Stimulated activated CD8-positive, alpha-beta memory T cell treated with anti-CD3 and anti-CD28 coated beads, Interleukin-2, amount 100 ng/mL, for 1 hour (primary cell): ENCODE measurements at places on chromosomes 5 and 9.

- no peak for DNase-seq
These were observed 14.9 kb upstream of the MEGF10 start for GRCh38 chr5:127275641-127276193.

DNA sequence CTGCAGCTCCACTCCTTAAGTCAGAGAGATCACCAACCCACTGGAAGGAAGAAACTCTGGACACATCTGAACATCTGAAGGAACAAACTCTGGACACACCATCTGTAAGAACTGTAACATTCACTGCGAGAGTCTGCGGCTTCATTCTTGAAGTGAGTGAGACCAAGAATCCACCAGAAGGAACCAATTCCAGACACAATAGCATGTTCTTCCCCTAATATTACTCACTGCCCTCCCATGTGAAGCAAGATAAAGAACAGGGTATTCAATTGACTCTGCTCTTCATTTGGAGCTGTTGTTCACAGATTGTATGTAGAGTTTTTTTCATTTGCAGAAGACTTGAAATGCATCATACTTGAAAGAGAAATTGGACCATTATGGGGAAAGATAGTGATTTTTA, 10.8 kb downstream of the SAXO1 start:
- no peak for DNase-seq

DNA sequence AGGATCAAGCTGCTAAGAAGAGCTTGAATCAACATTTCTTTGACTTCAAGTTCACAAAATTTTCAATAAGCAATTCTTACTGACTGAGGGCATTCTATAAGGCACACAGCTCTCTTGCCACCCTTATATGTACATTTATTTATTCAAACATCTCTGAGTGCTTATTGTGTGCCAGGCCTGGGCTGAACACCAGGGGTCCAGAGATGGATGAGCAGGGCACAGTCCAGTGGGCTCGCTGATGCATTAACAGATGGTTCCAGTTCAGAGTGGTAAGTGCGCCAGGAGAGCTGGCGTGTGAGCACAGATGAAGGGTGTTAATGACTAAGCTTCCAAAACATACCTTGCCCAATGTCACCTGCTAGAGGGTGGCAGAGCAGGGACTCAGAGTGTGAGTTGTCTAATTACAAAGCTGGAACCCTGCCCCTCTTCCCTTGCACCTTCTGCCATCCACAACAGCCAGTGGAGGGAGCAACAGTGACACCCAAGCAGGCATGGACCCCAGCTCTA, 24.6 kb downstream of the ALG2 start:
- no peak for DNase-seq

GRCh38 chr5:38724301-38725030, 121.3 kb upstream of the OSMR start:
- no peak for DNase-seq

GRCh38 chr5:83871533-83872395, 151.1 kb upstream of the HAPLN1 start:
- DNase-seq: no peak

GRCh38 chr5:132099905-132100304, 26.3 kb downstream of the CSF2 start:
- DNase-seq: no peak

DNA sequence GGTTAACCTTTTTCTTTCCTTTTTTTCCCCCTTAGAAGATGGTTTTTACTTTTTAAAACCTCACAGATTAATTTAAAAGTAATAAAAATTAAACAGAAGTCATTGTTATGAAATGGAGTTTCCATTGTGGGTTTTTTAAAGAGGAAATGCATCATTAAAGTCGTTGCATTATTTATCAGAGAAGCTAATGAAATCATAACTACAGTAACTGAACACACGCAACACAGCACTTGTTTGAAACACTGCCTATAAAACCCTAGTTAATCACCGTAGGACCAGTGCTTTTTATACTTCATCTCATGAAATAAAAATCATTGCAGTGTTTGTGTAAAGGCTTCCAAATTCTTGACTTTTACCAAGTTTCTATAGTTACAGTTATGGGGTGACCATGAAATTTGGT, 82.4 kb upstream of the NTRK2 start:
- DNase-seq: no peak
